ENCODE measurements at places on chromosomes 2 and 18.

- no peak for DNase-seq
Observed at GRCh38 chr2:219429958-219430606, 4.6 kb upstream of the SPEG start.

DNA sequence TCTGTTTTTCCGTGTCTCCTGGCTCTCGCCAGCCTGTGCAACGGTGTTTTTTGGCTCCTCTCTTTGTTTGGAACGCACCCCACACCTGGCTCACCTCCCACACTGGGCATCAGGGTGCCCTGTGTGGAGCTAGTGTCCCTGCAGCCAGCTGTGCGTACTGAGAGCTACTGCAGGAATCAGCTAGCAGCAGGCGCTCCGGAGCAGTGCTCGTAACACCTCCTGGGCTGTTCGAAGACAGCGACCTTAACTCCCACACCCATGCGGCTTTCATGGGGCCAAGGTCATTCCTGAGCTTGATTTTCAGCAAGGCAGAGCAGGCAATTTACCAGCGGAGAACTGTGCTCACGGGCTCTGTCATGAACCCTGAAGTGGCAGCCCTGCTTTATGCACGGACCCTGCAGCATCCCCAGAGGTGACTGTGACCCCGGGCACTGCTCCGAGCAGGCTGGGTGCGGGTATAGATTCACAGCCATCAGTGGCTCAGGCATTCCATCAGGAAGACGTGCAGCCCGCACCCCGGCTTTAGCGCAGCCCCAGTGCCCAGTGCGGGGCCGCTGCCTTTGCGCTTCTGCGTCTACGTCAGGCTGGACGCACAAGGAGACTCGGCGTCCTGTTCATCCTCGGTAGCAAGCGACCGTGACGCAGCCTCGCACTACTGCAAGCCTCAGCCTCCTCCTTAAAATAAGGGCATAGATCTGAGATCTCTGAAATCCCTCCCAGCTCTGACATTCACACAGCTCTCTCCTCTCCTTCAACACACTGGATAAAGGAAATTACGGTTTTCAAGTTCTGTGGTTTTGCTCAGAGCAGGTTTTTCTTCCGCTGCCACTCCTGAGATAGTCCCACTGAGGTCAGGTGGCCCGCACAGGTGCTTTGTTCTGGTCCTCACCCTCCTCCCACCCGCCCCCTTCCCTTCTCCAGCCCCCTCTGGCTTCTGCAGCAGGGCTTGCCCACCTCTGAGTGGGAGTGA, 58.2 kb downstream of the ADI1 start:
- no peak for DNase-seq

GRCh38 chr2:88187038-88187676, 17.0 kb downstream of the THNSL2 start:
- DNase-seq: no peak

DNA sequence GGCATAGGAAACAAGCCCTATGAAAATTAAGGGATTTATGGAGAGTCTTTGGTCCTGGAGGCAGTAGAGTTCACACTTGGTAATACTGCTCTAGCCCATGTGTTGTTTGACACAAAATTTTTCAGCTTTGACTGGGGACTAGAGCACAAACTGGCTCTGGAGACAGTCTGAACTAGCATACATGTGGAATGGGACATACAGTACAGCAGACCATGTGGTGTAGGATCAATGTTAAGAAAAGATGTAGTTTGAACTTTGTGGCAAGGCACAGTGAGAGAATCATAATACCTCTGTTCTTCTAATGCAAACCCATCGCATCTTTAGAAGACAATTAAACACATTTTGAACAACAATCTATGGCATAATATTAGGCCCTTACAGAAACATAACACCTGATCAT, 521.5 kb upstream of the DDX18 start:
- DNase-seq: no peak

- no peak for DNase-seq
Observed at GRCh38 chr18:35938158-35938557, 34.3 kb upstream of the RMP24 start.

DNA sequence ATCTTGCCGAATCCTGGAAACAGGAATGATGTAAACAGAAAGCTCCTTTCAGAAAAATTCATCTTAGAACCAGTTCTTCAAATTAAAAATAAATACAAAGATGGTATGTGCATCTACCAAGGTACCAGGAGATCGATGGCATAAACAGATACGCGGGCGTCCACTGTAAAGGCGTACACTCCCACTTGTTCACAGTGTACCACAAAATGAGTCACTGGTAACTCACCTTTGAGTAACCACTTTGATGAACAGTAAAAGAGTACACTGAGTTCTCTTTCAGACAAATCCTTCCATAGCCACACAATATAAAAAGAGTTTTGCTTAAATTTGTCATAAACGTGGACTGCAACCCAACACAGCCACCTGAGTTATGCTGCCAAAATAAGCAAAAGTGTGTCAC, 128.3 kb downstream of the DNER start:
- no peak for DNase-seq

DNA sequence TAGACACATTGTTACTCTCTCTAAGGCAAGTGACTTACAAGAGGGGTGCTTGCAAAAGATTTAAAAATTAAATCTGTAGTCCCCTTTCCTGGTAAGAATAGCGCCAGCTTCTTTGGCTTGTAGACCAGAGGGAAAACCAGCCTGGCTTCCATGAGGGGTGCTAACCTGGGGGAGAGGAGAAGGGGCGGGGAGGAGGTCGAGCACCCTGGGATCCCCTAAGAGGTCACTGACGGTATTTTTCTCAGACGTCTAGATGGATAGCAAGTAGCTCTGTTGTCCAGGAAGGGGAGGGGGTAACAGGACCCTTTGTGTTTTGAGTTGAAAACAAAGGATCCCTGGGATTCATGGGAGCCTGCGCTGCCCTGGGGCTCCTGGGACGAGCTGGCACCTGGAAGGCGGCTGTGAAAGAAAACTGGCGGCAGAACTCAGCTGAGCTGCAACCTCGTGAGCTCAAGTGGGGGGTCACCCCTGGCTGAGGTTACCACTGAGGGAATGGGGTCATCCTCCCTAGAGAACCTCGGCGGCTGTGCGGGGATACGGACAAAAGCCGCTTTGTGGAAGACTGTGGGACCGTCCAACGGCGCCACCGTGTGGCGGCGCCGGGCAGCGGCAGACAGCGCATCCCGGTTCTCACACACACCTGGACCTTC, 37.8 kb upstream of the MRPL19 start:
- DNase-seq: no peak

DNA sequence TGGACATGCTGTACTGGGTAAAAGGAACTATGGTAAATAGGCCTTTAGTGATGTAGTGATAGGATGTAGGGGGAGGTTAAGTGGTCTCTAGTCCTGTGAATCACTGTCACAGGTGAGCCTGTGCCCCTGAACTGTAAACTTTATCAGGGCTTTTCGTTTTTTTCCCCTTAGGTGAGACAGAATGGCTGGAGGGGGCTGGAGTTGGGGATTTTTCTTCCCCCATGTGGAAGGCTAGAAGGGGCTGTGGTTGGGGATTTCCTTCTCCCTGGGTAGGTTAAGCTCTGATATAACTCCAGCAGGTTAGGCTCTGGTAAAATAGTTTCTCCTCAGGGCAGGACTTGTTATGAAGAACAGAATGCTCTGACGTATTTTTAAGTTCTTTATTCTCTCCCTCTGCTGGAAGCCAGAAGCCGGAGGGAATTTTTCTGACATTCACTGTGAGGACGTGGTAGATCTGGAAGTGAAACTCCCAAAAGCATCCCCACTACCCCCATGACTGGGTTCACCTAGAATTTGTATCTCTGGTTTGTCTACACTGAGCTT, 28.5 kb downstream of the PIKFYVE start:
- DNase-seq: no peak

- no peak for DNase-seq
Observed at GRCh38 chr18:60847517-60847916, 474.9 kb upstream of the MC4R start.

DNA sequence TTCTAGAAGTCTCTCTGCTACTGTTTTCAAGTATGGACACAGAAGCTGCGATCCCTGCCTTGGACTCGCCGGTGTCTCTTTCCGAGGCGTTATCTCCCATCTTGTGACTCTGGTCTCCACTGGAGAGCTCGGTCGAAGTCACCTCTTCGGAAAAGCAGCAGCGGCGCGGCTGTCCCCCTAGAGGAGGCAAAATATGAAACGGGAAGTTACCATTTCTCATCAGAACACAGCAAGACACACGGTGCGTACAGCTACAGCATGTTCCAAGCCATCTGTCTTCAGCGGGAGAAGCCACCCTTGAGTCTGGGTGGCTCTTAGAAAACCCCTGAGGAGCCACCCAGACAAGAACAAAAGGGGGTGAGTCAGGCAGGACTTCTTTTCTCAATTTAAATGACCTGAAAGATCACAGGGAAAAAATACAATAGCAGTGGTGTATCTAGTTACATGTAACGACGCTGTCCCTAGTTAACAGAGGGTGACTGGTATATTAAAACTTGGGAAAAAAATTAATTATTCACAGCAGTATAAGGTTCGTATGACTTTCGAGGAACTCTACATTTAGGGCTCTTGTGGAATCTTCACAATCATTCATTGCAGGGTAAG, 114.8 kb downstream of the ZNF516 start:
- DNase-seq: no peak

DNA sequence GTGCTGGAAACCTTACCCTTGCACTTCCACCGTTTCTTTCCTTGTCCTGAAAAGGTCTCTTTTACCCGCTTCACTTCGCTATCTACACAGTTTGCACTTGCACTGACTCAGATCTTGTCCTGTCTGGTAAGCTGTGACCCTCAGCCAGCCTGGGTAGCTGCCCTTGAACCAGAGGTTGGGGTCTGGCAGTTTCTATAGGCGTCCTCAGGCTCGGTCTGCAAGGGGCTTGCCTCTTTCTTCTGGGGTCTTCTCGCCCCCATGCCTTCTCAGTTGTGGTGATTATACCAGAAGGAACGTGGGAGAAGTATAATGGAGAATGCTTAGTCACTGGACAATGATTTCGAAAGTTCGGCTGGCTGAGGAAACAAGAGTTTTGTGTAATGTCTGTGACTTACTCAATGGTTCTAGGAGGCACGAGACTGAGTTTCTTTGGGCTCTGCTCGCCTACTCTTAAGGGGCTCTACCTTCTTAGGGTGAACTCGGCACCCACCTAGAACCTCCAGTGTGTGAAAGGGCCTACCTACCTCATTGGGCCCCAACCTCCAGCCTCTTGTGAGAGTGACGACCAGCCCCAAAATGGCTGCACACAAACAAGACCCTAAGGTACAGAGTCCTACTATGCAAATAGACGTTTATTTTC, 6.9 kb upstream of the STAT1 start:
- DNase-seq: peak; percentile 77

- no peak for DNase-seq
Observed at GRCh38 chr2:110853516-110853915, 121.1 kb downstream of the ACOXL start.

DNA sequence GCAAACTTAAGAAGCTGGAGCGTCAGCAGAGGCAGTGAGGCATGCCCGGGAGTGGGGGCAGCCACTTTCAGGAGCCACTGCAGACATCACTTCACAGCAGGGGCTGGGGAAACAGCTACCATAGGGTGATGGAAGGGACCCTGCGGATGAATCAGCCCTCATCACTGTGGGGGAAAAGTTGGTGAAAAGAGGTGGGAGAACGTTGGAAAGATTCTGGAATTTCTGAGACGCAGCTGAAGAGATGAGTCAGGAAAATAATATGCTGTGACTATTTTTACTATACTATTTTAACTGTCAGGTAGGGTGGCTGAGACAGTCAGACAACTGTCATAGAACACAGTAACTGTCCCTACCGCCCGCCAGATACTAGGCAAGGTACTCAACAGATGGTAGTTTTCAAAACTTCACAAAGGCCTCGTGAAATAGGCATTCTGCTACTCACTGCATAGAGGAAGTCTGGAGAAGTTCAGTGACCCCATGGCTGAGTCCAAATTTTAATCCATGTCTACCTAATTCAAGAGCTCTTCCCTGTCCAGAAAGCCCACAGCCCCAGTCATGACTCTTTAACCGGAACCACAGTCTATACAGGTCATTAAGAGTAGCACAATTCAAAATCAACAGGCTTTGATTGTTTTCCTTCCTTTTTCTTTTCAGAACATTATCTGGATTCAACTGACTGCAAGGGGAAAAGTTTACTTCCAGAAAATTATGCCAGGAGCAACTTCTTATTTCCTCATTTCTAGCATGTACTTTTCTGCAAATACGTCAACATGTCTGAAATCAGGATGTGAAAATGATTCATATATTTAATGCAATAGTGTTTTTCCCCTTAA, 39.3 kb upstream of the EPB41L3 start:
- DNase-seq: peak; percentile 53

DNA sequence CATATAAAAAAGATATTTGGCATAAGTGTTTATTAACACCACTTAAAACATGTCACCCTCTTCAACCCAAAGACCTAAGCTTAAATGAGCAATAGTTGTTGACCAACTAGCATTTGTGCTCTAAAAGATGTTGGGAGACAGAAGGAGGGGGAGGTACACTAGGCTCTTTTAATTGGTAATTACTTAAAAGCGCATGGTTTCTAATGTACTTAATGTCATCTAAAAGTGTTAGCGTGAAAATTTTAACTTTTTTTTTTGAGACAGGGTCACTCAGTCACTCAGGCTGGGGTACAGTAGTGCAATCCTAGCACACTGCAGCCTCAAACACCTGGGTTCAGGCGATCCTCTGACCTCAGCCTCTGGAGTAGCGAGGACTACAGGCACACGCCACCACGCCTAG, 5.5 kb downstream of the WDSUB1 start:
- DNase-seq: no peak

All from skeletal muscle cell (primary cell).